ENCODE measurements at places on chromosomes 6 and 20.

GRCh38 chr6:14118091-14118439 is 493 bp downstream of the CD83 start:
- DNase-seq: no peak

DNA sequence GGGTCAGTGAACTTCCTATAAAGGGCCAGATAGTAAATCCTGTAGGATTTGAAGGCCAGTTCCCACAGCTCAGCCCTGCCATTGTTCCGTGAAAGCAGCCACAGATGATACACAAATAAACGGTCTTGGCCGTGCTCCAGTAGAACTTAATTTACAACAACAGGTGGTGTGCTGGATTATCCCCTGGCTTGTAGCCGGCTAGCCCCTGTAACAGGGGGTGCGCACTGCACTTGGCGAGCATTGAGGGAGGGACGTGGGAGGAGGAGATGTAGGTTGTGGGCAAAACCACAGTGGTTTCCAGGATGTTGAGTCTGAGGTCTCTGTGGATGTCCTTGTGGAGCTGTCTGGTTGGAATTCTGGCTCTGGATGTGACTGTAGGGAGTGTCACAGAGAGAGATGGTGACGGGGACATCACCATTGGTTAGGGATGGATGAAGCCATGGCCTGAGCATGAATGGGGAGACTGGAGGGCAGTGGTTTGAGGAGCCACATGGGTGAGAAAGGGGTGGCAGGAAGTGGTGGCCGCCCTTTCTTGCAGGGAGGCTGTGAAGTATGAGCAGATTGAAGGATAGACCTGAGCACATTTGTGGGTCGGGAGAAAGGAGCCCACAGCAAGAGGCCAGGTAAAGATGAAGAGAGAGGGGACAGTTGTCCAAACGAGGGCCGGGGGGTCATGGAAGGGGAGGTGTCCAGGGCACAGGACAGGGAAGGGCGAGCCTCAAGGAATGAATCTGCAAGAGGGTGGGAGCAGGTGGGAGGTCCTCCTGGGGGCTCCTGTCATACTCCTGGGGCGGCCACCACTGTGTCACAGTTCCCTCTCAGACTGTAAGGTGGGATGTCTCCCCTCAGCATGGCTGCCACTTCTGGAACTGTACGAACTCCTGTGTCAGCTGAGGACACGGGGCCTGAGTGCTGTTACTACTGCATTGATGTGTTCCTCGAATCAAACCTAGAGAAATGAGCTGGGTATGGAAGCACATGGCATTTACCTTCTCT is 53.6 kb downstream of the CDH26 start:
- peak; percentile 32 for DNase-seq

- DNase-seq: no peak
Measured at GRCh38 chr6:21137700-21138335, 455.7 kb upstream of the SOX4 start.

GRCh38 chr6:165833355-165833754 is 170.3 kb upstream of the PDE10A start:
- no peak for DNase-seq

GRCh38 chr20:41452226-41452625 is 85.6 kb upstream of the EMILIN3 start:
- no peak for DNase-seq

- no peak for DNase-seq
Measured at GRCh38 chr6:164928057-164928727, 381.2 kb downstream of the C6orf118 start.

GRCh38 chr6:4872841-4873240 is 96.6 kb downstream of the CDYL start:
- no peak for DNase-seq

- DNase-seq: no peak
Measured at GRCh38 chr20:62624325-62624690, 18.0 kb upstream of the SLCO4A1 start.

DNA sequence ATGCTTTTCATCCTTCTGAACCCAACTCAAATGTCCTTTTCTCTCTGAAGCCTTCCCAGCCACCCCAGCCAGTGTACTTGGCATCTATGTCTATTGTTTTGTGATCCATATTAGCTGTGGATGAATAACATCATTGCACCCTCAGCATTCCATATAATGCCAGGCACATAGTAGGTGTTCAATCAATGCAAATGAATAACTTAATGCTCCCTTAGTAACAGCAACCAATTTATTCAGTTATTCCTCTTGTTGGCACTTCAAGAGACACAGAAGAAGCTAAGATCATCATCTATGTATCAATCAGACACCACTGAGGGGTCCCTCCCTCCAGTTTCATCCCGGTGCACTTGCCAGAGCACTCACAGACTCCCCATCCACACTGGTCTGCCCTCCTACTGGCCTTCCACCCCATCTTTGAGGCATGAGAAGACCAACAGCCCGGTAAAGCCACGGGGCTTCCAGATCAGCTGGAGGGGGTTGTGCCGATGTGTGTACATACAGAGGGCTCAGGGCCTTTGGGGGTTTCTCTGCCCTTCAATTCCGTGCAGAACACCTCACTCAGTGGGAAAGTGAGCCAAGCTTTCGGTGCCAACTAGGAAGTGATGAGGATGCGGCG is 2.4 kb upstream of the TAF8 start:
- peak; percentile 58 for DNase-seq

DNA sequence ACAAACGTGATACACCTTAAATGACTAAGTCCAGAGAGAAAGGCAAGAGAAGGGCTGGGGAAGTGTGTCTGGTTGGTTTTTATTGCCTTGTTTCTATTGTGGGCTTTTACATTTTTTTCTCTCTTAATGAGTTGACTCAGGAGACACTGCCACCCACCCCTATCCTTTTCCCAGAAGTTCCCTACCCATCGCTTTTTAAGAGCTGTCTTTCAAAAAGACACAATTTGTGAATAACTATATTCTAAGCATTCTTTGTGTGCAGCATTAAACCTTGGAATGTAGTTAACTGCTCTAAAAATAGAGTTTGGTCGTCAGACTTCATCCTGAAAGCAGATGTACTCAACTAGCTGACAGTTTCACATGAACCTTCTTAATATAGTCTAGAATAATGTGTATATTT is 174.9 kb downstream of the ISM1 start:
- peak; percentile 83 for DNase-seq

- DNase-seq: no peak
Measured at GRCh38 chr20:50472693-50473664, 37.2 kb upstream of the PTPN1 start.

DNA sequence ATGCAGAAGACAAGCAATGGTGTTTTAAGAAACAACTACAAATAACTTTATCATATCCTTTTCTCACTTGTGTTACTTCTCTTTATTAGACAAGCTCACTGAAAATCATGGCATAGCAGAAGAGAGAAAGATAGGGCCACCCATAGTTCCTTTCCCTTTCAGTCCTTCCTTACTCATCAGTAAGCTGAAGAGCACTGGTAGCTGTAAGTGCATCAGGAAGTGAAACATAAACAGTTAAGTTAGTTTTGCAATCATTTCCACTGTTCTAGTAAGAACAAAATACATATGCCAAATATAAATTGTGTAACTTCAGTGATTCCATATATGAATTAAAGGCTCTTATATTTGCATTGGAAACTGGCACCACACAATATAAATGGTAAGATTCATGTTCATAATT is 220.1 kb downstream of the HACE1 start:
- DNase-seq: no peak
